ENCODE measurements at places on chromosomes 5 and 9. TPM values are rescaled to one million over a fixed set of nuclear protein-coding genes. Genes with fewer than 3 reads are reported as not detected.

HEMGN gene
- total RNA-seq: not detected

- DNase-seq: peak; percentile 47
Measured at GRCh38 chr9:135478829-135479468, 633 bp upstream of the PPP1R26 start.

DNA sequence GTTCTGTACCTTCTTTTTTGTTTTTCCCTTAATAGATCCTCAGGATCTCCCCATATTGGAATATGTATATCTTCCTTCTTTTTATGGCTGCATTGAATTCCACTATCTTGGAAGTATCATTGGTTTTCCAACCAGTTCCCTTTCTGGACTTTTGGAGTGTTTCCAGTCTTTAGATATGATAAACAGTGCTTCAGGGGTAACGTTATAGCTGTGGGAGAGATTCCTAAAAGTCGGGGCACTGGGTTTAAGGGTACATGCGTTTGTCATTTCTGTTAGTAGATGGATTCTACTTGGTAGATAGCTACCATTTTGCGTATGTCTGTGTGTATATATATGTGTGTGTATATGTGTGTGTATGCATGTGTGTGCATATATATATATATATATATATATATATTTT is 42.0 kb downstream of the EXOSC2 start:
- no peak for DNase-seq

- DNase-seq: no peak
Measured at GRCh38 chr5:105762728-105763127, 1908.0 kb downstream of the EFNA5 start.

TRPM3 gene
- 0.40 TPM for total RNA-seq

DNA sequence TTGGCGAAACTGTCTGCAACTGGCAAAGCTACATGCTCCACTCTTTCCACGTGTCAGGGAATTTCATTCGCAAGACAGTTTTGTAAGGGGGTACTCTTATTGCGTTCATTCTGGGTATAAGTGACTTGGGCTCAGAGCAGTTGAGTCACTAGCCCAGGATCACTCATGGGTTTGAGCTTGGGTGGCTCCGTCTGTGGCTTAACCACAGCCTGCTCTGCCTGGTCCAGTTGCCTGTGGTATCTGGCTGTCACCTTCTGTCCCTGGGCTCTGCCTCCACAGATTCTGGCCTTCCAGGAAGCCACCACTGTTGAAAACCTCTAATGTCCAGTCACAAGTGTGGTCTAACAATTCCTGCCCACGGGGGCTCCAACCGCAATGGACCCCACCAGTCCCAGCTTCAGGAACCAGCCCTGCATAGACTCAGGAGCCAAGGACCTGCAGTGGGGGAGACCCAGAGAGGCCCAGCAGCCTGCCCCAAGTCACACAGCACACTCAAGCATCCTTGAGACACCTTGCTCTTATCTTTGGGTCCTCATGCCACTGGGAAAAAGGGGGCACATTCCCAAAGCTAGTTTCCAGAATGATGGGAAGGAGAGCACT is 10.4 kb downstream of the KIF12 start:
- DNase-seq: no peak

SLC36A2 gene
- total RNA-seq: not detected

All from lung microvascular endothelial cell (primary cell).